ENCODE measurements at places on chromosomes 5 and 9. TPM values are rescaled to one million over a fixed set of nuclear protein-coding genes. Genes with fewer than 3 reads are reported as not detected.

GRCh38 chr5:177179431-177179830, 45.9 kb downstream of the NSD1 start:
- no peak for DNase-seq
- no peak overlapping the region for H3K4me3 ChIP-seq
- peaks cover 16% of the 10 kb centered on the region for H3K36me3 ChIP-seq
- no peaks in the 10 kb centered on the region for H3K4me1 ChIP-seq

- H3K36me3 ChIP-seq = no peaks in the 10 kb centered on the region
- DNase-seq = no peak
- peaks cover 35% of the 10 kb centered on the region for H3K4me1 ChIP-seq
- H3K27me3 ChIP-seq = no peaks in the 10 kb centered on the region
- H3K4me3 ChIP-seq = no peak overlapping the region
Measured at GRCh38 chr9:106880081-106880480, 17.1 kb downstream of the ZNF462 start.

DNA sequence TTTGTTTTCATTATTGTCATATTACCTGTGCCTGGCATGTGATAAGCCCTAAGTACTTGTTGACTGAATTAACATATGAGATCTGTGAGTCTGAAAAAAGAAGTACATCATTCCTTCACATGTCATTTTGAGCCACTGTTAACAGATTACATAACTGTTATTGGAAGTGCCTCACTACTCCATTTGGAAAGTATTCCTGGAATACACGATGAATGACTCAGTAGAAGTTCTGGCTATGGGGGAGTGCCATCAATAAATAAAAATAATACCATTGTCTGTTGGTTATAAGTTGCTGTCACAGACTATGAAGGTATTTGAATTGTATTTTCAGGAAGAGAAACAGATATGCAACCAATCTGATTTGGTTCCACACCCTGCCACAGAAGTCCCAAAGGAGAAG, 12.9 kb downstream of the NIPSNAP3B start:
- no peaks in the 10 kb centered on the region for H3K36me3 ChIP-seq
- peak; percentile 18 for DNase-seq
- H3K4me1 ChIP-seq = peaks cover 19% of the 10 kb centered on the region
- H3K27me3 ChIP-seq = no peaks in the 10 kb centered on the region

DNA sequence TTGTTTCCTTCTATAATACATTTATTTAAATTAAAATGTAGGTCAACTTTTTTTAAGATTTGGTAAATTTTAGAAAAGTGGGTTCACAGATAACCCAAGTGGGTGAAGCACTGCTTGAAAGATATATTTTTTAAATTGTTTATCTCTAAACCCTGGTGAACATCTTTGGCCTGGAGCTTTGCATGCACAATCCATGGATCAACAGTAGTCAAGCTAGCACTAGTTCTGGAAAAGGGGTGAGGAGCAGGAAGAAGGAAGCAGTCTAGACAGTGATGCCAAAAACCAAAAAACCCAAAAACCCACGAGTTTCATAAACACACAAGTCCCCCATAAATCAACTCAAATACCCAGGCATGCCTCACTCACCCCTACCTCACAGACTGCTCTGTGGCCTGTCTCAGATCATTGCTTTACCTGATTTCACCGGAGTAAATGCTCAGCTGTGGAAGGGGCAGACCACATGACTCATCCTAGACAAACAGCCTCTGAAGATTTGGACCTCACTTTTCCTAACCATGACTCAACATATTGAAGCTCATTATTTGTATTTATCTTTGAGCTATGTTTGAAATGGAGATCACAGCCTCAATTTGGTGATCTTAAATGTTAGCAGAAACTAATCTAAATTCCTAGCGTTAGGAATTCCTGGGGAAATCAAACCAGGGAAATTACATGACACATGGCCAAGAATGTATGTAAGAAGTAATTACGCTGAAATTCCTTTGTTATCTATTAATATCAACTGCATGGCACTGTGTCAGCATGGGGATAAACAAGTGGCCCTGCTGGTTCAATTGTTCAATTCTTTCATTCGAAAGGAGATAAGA, 149.6 kb downstream of the ZNF608 start:
- peak; percentile 73 for DNase-seq
- H3K27me3 ChIP-seq = no peaks in the 10 kb centered on the region
- no peak overlapping the region for H3K4me3 ChIP-seq

DNA sequence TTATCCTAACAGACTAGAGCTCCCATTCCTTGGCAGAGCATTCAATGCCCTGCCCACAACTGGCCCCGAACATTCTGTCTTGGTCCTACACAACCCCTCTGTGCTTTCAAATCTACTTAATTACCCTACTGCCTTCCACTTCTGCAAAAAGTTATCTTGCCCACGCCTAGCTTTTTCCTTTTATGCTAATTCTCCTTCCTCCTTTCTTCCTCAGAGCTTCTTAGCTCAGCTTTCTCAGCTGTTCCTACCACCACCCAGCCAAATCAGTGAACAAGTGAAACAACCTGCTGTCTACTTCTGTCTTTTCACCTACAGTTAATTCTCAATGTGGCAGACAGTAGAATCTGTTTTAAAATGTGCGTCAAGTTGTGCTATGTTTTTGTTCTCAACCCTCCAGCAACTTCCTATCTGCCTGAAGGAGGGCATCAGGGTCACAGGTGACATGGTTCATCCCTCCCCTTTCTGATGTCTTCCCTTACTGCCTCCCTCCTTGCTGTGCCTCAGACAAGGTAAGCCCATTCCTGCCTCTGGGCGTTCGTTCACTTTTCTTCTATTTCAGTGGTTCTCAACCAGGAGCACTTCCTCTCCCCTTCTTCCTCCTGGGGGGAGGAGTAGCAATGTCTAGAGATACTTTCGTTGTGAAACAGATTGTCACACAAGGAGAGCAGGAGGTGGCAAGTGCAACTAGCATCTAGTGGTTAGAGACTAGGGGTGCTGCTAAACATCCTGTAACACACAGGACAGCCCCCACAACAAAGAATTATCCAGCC, 1.3 kb upstream of the REEP5 start:
- no peaks in the 10 kb centered on the region for H3K27me3 ChIP-seq
- DNase-seq = no peak
- H3K27ac ChIP-seq = no peak overlapping the region
- peaks cover 10% of the 10 kb centered on the region for H3K4me1 ChIP-seq

DNA sequence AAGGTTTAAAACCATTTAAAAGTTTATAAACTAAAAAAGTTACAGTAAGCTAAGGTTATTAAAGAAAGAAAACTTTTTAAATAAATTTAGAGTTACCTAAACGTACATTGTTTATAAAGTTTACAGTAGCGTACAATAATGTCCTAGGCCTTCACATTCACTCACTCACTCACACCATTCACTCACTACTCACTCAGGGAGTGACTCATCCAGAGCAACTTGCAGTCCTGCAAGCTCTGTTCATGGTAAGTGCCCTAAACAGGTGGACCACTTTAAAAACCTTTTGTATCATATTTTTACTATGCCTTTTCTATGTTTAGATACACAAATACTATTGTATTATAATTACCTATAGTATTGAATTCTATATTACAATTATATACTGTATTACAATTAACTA, 190.8 kb upstream of the RASA1 start:
- peaks cover 4% of the 10 kb centered on the region for H3K4me1 ChIP-seq
- no peak for DNase-seq
- no peaks in the 10 kb centered on the region for H3K27me3 ChIP-seq
- no peaks in the 10 kb centered on the region for H3K36me3 ChIP-seq
- no peak overlapping the region for H3K27ac ChIP-seq

DNA sequence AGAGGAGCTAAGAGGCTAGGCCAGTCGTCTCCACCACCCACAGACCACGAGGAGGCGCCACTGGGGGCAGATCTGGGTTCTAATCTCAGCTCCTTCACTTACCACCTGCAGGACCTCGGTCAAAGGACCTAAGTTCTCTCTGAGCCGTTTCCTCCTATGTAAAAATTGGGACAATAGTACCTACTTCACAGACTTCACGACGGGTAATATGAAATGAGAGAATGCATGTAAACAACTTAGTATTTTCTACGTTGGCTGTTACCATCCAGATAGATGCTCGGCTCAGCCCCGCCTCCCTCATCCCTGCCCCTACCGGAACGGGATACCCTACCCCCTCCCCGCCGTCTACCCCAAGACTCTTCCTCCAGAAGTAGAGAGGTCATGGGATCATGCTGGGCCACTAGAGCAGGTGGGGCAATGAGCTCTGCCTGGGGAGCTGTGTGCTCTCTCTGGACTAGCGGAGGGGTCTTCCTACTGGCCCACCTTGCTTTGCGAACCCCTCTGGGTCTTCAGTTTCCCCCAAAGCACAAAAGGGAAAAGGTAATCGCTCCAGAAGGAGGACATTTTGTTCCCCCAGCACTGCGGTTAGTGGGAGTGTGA, 541 bp downstream of the GNPDA1 start:
- peaks cover 19% of the 10 kb centered on the region for H3K36me3 ChIP-seq
- peaks cover 32% of the 10 kb centered on the region for H3K4me1 ChIP-seq
- DNase-seq = no peak
- H3K27ac ChIP-seq = peak overlapping the region; percentile 86
- H3K4me3 ChIP-seq = peak overlapping the region; percentile 89

GRCh38 chr9:113927277-113927676, 51.2 kb downstream of the ZNF618 start:
- no peak overlapping the region for H3K4me3 ChIP-seq
- H3K4me1 ChIP-seq = peaks cover 13% of the 10 kb centered on the region
- no peaks in the 10 kb centered on the region for H3K36me3 ChIP-seq
- DNase-seq = no peak
- no peak overlapping the region for H3K27ac ChIP-seq
- no peaks in the 10 kb centered on the region for H3K27me3 ChIP-seq

GRCh38 chr5:1515921-1516571, 7.7 kb downstream of the LPCAT1 start:
- DNase-seq = peak; percentile 81
- peaks cover 35% of the 10 kb centered on the region for H3K36me3 ChIP-seq
- H3K27me3 ChIP-seq = no peaks in the 10 kb centered on the region
- peak overlapping the region; percentile 70 for H3K27ac ChIP-seq

GRCh38 chr5:172486451-172486850, 32.1 kb upstream of the SH3PXD2B start:
- H3K36me3 ChIP-seq = no peaks in the 10 kb centered on the region
- peaks cover 3% of the 10 kb centered on the region for H3K4me1 ChIP-seq
- H3K27me3 ChIP-seq = no peaks in the 10 kb centered on the region
- H3K27ac ChIP-seq = no peak overlapping the region
- DNase-seq = no peak

GRCh38 chr9:109328978-109329637, 8.2 kb upstream of the EPB41L4B start:
- peaks cover 39% of the 10 kb centered on the region for H3K27me3 ChIP-seq
- H3K4me1 ChIP-seq = peaks cover 5% of the 10 kb centered on the region

The PITX1 gene
- 8.3 TPM for total RNA-seq

The PCDHGA10 gene
- total RNA-seq = 24.8 TPM

The TLR4 gene
- total RNA-seq = 46.7 TPM

The ACSL6 gene
- total RNA-seq = not detected

The PCDHA10 gene
- 0.59 TPM for total RNA-seq

The SDHA gene
- 83.6 TPM for total RNA-seq

The FOXD4 gene
- total RNA-seq = 0.29 TPM

The CBY3 gene
- not detected for total RNA-seq

The B4GALT7 gene
- 25.6 TPM for total RNA-seq

The ADAMTS12 gene
- 8.3 TPM for total RNA-seq

All from osteoblast (primary cell).